Activated CD4-positive, alpha-beta T cell treated with anti-CD3 and anti-CD28 coated beads for 4 hours (primary cell): ENCODE measurements at places on chromosomes 12 and 14.

GRCh38 chr12:68633614-68634558, 23.2 kb downstream of the RAP1B start:
- DNase-seq, result no peak

- DNase-seq, result no peak
Observed at GRCh38 chr12:67270622-67271021, 1.5 kb downstream of the CAND1 start.

GRCh38 chr14:87623616-87624015, 369.4 kb downstream of the GALC start:
- no peak for DNase-seq

GRCh38 chr12:87320724-87321123, 708.5 kb downstream of the C12orf50 start:
- DNase-seq, result no peak

GRCh38 chr12:77965790-77966189, 135.1 kb downstream of the NAV3 start:
- DNase-seq, result no peak

DNA sequence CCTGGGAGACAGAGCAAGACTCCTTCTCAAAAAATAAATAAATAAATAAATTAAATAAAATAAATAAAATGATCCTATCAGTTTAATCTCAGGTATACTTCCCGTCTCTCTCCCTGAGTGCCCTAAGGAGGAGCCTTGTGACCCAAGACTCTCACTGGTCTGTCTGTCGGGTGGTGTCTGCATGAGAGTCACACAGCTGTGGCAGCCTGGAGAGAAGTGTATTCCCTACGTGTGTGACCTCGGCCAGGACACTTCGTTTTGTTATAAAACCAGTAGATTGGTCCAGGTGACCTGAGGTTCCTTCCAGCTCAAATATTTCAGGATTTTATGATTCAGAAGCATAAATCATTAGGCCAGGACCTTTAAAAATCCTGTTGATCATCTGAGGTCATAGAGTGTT, 4.8 kb downstream of the SYNE3 start:
- DNase-seq, result no peak

DNA sequence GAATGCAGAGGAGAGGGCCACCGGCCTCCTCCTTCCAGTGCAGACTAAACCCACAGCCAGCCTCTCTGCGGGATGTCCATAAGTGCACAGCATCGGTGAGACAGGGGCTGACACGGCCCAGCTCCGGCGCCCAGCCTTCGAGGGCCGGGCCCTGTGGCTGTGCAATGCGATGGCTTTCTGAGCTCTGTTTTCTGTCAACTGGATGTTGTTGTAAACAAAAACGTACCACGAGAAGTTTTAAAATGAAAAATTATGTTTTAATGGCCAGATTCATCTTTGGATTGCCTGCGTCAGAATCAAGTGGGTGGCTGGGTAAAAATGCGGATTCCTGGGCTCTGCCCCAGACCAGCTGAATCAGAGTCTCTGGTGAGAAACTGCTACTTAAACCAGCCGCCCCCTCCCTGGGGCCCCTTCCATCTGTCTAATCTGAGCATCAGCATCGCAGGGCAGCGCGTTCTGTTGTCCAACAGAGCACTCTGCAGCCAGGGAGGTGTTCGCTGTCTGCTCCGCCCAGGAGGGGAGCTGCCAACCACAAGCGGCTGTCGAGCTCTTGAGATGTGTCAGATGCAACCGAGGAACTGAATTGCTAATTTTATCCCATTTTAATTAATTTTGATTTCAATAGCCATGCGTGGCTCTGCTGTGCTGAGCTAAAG, 133.4 kb downstream of the RFLNA start:
- no peak for DNase-seq

DNA sequence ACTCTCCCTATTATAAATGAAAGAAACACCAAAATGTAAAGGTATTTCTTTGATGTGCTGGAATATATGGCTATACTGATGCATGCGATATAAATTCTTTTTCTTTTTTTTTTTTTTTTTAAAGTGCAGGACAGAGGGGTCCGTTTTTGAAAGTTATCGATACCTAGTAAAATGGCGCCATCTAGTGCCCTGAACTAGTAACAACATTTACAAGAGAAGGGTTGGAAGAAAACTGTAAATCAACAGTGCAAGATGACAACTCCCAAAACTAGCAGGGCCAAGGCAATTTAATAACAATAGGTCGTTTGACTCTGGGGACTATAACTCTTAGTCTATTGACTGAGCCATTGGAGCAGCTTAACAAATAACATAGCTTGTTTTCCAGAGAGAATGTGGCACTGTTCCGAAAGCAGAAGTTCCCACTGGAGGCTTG, 137.7 kb downstream of the SPTSSA start:
- peak; percentile 22 for DNase-seq

GRCh38 chr12:132218527-132218875, 74.2 kb downstream of the NOC4L start:
- no peak for DNase-seq

DNA sequence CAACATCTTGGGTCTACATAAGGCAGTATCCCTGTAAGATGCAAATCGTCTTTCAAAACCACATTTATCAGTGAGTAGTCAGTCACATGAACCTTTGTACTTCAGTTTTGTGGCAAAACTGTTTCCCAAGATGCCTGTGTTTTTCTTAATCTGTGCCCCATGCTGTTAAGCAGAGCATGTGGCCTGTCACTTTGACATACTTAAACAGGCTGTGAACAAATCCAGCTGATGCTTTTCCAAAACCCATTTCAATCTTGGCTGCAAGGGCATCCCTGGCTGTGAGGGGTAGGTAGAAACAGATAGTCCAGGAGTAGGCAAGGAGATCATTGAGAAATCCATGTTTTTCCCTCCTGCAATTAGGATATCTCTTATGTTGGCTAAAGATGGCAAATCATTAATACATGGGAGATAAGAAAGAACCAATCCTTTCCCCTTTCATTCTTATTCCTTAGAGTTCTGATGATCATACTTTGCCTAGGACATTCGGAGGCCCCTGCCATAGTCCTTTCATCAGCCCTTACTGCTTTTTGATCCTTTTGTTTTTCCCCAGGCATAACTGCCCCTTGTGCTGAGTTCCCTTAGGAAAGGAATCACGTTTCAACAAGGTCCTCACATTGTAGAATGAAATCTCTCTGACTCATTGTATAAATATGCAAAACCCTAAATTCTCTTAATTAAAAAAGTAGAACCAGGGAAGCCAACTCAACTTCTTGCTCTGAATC, 121.1 kb upstream of the EEA1 start:
- no peak for DNase-seq
